ENCODE measurements at places on chromosomes 13 and 19. TPM values are rescaled to one million over a fixed set of nuclear protein-coding genes. Genes with fewer than 3 reads are reported as not detected.
A peak's percentile ranks its signal among the peaks of the same experiment; 100 is the strongest.

Gene IZUMO2
- not detected for total RNA-seq

DNA sequence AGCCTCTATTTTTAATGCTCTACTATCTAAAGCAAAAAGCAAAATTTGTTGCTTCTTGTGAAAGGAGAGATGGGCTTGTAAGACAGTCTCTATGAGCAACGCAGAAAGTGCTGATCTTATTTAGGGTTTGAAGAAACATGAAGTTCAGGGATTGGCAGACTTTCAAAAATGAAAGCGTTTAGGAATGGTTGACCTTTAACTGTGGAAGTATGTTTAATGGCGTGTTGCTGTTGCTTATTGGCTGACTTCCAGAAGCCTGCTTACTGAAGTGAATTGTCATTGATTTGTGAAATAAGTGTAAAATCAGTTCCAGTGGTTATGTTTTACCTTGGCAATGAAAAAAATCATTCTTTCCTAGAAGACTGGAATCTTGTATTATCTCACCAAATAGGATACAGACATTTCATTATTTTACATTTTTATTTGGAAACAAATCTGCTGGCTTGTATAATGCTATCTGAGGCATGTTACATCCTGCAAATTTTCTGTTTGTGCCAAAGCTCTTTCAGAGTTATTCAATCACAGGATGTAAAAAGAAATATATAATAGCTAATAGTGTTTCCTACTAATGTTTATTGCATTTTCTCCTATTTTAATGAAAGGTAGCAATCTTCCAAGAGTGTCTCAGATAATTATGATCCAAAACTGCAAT, 221.3 kb upstream of the SLITRK6 start:
- DNase-seq: no peak

Gene OR10H1
- not detected for total RNA-seq

DNA sequence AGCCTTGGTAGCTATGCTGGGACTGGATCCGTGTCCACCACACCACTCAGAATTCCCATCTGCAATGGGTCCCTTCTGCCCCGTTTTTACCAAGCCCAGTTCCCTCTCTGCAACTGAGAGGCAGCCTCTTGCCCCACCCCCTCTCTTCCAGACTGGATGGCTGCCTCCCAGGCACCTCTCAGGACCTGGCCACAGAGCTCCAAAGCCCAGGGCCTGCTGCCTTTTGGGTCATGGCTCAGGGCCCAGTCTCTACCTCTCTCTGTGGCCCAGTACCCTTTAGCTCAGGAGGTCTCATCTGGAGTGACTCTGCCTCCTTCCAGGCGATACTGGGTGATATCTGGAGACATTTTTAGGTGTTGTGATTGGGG, 10.3 kb upstream of the ZBTB7A start:
- DNase-seq: no peak

Gene GSX1
- total RNA-seq: not detected

GRCh38 chr13:73062468-73062867, 3.7 kb downstream of the KLF5 start:
- DNase-seq: no peak

DNA sequence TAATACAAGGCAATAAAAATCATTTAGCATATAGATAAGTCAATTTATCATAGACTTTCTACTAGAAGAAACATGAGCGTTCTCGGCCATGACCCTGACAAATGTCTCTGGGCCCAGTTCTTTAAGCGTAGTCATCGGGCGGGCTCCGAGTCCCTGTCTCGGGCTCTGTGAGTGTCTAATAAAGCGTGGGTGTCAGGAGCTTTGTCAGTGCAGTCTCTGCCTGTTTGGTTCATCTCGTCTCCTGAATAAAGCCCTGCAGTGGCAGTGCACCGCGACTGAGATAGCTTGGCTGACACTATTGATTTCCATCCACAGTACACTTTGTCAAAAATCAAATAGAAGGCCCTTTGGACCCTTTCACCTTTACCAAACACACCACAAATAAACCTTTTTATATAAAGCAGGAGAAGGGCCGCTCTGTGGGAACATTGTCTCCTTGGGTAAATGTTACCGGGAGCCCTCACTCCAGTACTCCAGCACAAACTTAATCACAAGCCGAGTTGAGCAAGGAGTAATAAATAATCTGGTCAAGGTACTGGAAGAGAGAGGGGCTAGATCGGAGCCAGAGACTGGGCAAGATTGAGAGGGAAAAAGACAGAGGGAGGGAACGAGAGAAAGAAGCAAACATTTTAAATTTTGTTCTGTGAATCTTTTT, 368.2 kb upstream of the TSHZ3 start:
- no peak for DNase-seq

DNA sequence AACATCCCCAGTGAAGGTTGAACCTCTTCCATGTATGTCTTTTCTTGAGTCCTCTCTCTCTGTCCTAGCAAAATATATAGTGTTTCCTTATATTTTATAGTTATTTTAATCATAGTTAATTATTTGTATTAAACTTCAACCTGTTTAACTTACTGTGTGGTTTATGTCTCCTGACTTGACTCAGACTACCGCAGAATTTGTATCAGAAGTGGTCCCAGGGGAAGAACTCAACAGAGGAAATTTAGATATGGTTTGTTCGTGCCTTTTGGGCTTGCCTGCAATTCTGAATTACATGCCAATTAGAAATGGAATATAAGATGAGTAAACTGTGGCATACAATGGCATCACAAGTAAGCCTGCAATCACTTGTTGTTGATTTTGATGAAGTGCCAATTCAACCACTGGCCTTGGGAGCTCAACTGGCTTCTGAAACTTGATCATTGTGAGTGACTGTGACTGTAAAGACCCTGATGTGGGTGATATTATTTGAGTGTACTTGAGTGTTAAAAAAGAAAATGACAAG, 1459.5 kb upstream of the PCDH20 start:
- DNase-seq: no peak

Gene ZNF556
- total RNA-seq: not detected

Gene SPACA4
- not detected for total RNA-seq

Gene CA11
- total RNA-seq: 9.1 TPM

DNA sequence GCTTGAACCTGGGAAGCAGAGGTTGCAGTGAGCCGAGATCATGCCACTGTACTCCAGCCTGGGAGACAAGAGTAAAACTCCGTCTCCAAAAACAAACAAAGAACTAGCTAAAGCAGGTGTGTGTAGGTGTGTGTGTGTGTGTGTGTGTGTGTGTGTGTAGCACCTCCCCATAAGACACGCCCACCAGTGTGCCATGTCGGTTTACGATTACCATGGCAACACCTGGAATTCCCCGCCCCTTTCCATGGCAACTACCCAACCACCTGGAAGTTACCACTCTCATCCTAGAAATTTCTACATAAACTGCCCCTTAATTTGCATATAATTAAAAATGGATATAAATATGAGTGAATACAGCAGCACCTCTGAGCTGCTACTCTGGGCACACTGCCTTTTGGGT, 80.9 kb upstream of the ADGRE5 start:
- no peak for DNase-seq

Gene SPRED3
- 4.6 TPM for total RNA-seq

DNA sequence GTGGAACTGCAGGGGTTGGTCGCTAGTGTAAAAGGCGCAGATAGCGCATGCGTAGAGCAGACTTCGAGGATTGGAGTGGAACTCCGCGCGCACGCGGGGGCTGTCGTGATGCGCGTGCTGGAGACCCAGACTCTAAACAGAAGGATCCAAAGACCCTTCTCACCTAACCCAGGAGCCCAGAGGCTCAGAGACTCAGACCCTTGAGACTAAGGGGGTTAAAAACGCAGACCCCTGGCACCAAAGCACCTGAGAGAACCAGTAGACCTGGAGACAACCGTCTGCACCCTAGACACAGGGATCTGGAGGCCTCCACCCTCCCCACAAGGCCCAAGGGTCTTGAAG, 567 bp upstream of the CTU1 start:
- no peak for DNase-seq

DNA sequence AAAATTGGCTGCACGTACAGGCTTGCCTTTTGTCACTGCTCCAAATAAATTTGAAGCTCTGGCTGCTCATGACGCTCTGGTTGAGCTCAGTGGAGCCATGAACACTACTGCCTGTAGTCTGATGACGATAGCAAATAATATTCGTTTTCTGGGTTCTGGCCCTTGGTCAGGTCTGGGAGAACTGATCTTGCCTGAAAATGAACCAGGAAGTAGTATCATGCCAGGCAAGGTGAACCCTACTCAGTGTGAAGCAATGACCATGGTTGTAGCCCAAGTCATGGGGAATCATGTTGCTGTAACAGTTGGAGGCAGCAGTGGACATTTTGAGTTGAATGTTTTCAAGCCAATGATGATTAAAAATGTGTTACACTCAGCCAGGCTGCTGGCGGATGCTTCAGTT, 16.1 kb upstream of the AKAP11 start:
- DNase-seq: no peak

Gene LIM2
- not detected for total RNA-seq

- no peak for DNase-seq
Observed at GRCh38 chr19:51009061-51009891, 7.9 kb upstream of the KLK8 start.

Gene CEACAM20
- total RNA-seq: not detected

Gene SYNGR4
- total RNA-seq: not detected

- DNase-seq: peak; percentile 43
Observed at GRCh38 chr19:43560687-43561086, 14.6 kb downstream of the XRCC1 start.

DNA sequence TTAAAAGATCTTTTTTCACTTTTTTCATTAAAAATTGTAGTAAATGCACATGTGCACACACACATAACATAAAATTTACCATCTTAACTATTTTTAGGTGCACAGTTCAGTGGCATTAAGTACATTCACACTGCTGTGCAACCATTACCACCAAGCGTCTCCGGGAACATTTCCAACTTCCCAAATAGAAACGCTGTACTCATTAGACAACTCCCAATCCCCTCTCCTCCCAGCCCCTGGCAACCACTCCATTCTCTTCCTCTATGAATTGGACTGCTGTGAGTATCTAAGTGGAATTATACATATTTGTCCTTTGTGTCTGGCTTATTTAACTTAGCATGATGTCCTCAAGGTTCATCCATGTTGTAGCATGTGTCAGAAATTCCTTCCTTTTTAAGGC, 11.6 kb downstream of the GJB2 start:
- no peak for DNase-seq

- DNase-seq: no peak
Observed at GRCh38 chr13:84524586-84524985, 642.3 kb upstream of the SLITRK1 start.

Gene ZNF541
- not detected for total RNA-seq

- no peak for DNase-seq
Observed at GRCh38 chr19:39792999-39793546, 14.4 kb downstream of the LEUTX start.

DNA sequence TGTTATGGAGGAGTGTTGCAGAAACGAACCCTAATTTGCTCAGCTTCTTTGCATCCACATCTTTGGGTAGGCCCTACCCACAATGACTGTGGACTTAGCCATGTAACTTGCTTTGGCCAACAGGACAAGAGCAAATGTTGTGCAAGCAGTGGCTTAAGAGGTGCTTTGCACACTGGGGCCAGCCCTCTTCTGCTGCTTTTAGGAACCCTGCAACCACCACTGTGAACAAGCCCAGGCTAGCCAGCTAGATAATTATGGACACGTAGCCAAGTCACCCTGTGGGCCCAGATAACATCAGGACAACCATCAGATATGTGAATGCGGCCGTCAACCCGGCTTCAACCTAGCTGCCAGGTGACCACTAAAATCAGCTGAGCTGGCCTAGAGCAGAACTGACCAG, 17.1 kb downstream of the C19orf47 start:
- DNase-seq: no peak

Gene SPTBN4
- total RNA-seq: 2.3 TPM

Gene KLK10
- not detected for total RNA-seq

DNA sequence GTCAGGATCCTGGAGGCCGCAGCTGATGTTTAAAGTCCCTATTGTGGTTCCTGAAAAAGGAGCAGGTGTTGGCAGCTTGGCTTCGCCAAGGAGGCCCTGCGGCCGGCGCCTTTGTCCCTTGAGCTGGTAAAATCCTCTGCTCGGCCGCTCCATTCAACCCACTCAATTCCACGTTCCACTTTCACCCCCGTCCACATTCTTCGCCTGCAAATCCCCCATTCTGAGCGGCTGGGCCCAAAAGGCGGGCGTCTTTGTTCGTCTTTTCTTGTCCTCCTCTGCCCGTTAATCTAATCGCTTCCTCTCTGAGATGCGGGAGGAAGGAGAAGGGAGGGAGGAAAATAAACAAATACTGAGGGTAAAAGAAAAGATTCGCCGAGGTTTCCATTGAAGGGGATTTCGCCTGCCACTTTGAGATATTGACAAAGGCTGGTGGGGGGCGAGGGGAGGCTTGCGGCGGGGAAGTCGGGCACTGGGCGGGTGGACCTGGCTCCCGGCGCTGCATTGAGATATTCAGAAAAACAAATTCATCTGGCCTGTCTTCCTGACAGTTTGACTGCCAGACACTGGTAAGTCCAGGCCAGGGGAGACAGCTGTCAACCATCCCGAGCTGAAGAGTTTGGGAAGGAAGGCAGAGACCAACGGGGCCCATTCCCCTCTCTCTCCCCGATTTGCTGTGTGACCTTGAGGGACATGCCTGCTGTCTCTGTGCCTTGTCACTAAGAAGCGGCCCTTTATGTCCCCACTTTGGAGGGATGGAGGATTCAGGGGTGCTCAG, 37.6 kb downstream of the ZNRF4 start:
- DNase-seq: no peak

Gene MYH14
- total RNA-seq: 10.2 TPM

Gene ZNF823
- total RNA-seq: 3.7 TPM

DNA sequence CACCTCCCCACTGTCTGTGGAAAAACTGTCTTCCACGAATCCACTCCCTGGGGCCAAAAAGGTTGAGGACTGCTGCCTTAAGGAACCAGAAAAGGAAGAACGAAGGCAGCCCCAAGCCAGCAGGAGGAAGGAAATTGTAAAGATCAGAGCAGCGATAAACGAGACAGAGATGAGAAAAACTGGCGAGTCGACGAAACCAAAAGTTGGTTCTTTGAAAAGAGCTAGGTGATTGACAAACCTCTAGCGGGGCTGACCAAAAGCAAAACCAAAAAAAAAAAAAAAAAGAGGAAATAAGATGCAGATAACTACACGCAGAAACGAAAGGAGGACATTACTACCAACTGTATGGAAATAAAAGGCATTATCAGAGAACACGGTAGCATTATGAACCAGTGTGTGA, 76.9 kb downstream of the GADD45B start:
- no peak for DNase-seq

- no peak for DNase-seq
Observed at GRCh38 chr19:7366701-7367420, 18.1 kb downstream of the ARHGEF18 start.

Gene HIF3A
- total RNA-seq: 113 TPM

DNA sequence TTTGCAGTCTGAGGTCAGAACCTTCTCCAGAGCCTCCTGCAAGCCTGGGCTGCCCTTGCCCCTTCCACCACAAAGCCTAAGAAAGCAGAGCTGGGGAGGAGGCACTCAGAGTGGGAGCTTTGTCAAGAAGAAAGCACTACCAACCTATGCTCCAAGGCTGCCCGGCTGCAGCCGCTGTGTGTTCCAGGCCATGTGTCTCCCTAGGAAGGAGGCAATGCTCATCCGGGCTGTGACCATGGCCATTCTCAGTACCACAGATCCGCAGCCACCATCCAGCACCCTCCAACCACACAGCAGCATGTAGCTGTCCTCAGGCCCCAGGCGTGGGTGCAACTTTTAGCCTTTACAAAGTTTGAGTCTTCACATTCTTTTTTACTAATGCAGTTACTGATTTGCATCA, 22.0 kb downstream of the CARS2 start:
- no peak for DNase-seq

Gene DOCK9
- 45.4 TPM for total RNA-seq

Gene SIGLEC9
- not detected for total RNA-seq

Gene SIAH3
- total RNA-seq: 0.02 TPM
